Femur (tissue), 1 donor: ENCODE measurements at places on chromosomes 11 and 22.

DNA sequence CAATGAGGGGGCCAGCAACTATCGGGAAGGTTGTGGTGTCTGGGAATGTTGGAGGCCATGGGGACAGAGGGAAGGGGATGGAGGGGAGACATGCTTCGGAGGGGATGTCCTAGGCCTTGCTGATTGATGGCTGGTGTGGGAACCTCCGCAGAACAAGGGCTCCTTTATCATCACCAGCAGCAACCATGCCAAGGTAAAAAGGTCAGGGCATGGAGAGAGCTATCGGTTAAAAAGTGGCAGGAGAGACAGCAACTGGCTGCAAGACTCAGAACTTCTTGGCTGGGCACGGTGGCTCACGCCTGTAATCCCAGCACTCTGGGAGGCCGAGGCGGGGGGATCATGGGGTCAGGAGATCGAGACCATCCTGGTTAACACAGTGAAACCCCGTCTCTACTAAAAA is 3.0 kb downstream of the GSTT4 start:
- DNase-seq, result no peak

DNA sequence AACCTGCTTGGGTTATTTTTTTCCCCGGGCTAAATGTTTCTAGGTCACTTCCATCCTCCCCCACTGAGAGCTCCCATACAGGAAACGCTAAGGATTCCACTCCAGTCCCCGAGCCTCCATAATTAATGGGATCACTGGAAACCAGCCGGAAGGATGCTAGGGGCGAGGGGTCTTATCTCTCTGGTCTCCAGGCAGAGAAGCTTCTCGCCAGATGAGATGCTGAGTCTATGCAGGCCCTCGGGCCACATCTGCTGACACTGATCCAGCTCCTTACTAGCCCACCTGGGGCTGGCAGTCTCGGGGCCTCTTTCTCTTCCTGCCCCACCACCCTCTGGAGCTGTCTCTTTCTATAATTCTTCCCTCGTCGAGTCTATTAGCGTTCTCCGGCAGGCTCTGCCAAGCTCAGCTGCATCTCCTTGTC is 125.9 kb upstream of the SYT13 start:
- no peak for DNase-seq

GRCh38 chr11:37560346-37560745 is 962.3 kb upstream of the RAG2 start:
- DNase-seq, result no peak

DNA sequence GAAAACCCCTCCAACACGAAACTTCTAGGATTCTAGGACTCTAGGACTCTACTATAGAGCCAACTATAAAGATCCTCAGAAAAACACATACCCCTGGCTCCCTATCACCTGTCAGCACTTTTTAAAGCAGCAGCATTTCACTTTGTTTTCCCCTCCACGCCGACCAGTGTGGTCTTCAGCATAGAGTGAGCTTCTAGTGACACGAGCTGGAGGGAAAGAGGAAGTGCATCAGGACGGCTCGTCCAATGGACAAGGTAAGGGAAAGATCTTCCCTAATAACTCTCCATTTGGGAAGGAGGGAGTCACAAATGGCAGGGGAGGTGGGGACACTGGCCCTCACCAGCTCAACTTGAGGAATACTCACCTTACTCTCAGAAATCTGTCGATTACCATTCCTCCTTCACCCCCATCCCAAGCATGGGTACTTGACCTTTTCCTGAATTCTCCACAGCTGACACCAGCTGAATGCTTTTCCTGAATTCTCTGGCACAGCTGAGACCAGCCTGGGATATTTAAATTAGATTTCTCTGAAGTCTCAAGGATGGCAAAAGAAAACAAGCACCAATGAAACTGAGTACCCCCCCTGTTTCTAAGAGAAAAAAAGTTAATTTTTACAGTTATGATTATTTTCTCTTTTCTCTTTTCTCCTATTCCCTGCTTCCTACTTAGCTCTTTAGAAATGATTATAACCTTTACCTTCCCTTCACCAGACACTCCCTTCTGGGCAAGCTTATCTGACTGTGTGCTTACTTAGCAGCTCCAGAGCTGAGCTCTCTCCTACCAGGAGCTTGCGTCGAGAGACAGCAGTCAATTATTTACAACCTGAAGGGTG is 33.3 kb upstream of the NNMT start:
- DNase-seq, result no peak

DNA sequence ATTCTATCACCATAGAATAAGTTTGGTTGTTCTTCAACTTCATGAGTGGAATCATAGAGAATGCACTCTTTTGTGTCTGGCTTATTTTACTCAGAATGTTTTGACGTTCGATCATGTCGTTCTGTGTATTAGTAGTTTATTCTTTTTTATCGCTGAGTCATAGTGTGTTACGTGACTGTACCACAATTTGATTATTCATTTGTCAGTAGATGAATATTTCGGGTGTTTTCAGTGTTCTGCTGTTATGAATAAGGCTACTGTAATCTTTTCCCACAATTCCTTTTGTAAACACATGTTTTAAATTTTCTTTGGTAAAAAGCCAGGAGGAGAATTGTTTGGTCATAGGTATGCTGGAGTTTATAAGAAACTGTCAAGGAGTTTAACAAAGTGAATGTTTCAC is 279.9 kb upstream of the B3GAT1 start:
- no peak for DNase-seq

GRCh38 chr11:88594274-88594950 is 256.9 kb upstream of the CTSC start:
- no peak for DNase-seq

DNA sequence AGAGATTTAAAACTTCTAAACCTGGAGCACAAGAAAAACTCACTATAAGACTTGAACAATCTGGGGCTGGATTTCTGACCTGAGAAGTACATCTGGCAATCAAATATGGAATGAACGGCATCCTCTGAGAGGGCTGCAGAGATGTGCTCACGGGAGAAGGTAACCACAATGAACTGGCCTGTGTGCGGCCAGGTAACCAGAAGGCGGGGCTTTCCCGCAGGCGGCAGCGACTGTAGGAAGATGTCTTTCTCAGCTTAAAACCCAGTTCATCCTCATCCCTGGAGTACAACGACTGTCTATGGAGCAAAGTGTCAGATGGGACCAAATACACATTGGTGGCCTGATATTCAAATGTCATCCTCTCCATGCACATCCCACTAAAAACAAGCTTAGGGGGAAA is 24.5 kb downstream of the MICAL3 start:
- DNase-seq, result no peak

DNA sequence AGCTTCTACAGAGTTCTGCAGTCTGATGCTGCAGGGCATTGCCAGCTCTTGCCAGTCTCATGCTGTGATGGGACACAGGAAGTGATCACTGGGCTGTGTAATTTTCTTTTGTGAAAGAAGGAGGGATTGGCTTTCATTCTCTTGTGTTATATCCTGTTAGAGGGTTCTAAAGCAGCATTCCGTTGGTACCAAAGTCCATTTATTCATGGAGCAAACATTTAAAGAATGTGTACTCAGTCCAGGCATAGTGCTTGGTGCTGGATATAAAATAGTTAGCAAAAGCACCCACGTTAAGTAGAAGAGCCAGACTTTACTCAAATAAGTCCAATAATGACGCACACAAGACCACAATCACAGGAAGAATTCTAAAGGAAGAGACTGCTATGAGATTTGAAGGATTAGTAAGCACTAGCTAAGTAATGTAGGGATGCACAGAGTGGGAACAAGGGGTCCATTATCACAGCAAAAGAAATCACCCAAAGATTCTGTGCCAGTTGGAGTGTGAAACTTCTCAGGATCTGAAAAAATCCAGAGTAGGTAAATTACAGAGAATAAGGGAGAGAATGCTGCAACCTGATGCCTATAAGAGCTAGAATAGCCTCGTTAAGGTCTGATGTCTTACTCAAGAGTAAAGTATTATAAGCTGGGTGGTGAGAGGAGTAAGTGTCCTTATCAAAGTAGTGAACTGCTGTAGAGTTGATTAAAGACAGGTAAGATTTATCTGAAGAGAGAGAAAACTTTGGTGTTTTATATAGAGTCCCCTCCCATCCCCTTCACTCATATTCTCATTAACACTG is 728.3 kb downstream of the METTL15 start:
- DNase-seq, result no peak
